CD4-positive, alpha-beta T cell treated with Interleukin-15 for 4 hours (primary cell): ENCODE measurements at places on chromosomes 1 and 21.

DNA sequence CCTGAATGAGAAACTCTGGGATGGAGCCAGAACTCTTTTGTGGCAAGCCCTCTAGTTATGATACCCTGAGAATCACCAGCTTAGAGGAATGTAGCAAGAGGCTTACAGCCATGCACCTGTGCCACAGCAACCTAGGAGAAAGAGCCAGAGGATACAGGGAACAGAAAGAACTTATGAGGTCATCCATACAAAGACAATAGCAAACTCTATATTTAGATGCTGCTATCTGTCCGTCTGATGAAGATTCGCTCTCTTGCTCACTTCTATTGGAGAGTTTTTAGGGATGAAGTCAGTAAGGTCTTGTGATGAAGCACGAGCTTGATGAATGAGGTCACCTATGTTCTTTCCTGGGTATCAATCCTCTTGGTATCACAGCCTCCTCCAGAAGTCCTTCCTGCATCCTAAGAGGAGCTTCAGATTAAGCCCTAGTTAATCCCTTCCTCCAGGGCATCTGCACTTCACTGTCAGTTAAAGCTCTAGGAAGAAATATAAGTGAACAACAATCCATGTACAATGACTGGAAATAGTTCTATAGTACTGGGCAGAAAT lies 185.6 kb downstream of the DAB1 start:
- DNase-seq, result no peak

GRCh38 chr1:62321446-62321845 lies 2.2 kb upstream of the KANK4 start:
- DNase-seq, result no peak

GRCh38 chr1:243748706-243749283 lies 101.2 kb downstream of the AKT3 start:
- peak; percentile 73 for DNase-seq

- no peak for DNase-seq
These were observed 268.1 kb downstream of the DNM3 start for GRCh38 chr1:172109359-172109758.

DNA sequence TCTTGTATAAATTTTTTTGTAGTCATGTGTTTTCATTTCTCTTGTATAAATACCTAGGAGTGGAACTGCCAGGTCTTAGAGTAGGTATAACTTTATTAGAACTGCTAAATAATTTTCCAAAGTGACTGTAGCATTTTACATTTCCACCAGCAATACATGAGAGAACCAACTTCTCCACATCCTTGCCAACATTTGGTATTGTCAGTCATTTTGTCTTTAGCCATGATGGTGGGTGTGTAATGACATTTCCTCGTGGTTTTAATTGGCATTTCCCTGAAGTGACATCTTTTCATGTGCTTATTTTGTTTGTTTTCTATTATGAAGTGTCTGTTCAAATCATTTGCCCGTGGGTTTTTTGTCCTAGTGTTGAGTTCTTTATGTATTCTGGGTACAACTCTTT lies 29.7 kb downstream of the ZBTB8A start:
- no peak for DNase-seq

DNA sequence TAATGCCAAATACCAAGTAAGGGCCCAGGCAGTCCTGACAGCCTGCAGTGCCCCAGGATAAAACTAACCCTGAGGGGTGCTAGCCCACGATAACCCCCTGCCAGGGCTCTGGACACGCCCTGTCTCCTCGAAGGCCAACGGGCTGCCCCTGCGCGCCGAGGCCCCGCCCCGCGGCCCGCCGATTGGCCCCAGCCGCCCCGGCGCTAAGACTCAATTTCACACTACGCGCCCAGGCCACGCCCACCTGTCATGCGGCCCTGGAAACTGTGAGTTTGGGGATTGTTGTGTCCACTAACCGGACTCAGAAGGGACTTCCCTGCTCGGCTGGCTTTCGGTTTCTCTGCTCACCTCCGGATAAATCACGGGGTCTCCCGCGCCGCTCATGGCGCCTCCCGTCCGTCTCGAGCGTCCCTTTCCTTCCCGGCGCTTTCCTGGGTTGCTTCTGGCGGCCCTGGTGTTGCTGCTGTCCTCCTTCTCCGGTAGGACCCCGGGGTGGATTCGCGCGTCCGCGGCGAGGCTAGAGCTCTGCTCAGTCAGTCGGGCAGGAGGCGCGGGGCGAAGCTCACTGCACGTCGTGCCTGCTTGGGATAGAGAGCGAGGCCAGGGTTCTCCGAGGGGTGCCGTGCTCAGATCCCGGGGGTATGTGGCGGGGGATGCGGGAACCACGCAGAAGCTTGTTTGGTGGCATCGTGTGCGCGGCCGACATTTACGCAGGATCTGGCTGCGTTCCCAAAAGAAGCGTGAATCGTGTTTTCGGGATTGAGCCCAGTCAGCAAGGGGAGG lies at the start of gene CR1L:
Gene CR1L (plus strand): TSS at position 282 of the 783 bp plus-strand sequence. CDS start 101 bp downstream, at position 383.
- DNase-seq, result peak; percentile 45

DNA sequence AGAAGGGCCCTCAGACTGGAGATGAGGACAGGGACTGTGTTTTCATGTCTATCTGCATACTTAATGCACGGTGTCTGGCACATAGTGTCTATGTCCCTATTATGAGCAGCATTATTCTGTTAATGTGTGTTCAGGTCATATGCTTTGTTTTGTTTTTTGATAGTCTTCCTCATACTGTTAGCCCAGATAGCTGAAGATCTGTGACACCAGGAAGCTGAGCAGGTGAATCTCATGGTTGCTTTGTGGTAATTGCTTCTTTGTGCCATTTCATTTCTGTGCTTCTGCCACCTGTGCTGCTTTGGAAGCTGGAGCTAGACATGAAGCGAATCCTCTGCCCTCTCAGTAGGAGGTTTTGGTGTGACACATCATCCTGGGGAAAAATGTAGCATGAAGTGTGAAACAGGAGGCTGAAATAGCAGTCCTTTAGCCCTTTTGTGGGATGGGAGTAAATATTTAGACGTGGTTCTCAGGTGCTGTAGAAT lies 15.8 kb downstream of the SMAP2 start:
- DNase-seq, result no peak

- DNase-seq, result no peak
These were observed 17.5 kb downstream of the LRRC41 start for GRCh38 chr1:46285730-46286477.

- DNase-seq, result no peak
These were observed 529.9 kb upstream of the BEND5 start for GRCh38 chr1:49306507-49307070.

DNA sequence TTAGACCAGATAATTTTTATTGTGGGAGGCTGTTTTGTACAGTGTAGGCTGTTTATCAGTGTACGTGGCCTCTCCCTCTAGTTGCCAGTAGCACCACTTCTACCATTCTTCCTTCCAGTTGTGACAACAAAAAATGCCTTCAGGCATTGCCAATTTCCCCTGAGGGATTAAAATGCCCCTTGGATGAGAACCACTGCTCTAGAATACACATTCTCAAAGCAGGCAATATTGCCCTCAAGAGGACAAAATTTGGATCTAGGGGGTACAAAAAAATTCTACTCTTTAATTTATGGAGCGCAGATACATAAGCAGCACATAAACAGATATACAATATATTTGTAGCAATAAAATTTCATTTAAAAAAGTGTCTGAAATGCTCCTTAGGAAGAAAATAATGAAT lies 674.6 kb downstream of the PTPRC start:
- no peak for DNase-seq

DNA sequence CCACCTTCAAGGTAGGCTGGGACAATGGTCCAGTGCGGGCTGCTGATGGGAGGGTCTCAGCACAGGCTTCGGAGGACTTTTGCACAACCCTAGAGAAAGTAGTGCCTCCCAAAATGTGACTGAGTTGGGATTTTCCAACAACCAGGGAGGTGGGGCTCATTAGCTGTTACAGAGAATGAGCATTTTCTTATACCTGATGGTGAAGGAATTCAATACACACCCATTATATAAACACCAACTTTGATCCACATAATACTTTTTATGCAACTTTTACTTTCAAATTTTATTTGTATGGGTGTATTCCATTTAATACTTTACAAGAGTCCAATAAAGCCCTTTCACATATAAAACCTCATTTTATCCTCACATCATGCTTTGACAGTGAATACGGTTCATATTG lies 31.3 kb upstream of the RNF186 start:
- no peak for DNase-seq

- no peak for DNase-seq
These were observed 28.3 kb upstream of the GORAB start for GRCh38 chr1:170503665-170504064.

DNA sequence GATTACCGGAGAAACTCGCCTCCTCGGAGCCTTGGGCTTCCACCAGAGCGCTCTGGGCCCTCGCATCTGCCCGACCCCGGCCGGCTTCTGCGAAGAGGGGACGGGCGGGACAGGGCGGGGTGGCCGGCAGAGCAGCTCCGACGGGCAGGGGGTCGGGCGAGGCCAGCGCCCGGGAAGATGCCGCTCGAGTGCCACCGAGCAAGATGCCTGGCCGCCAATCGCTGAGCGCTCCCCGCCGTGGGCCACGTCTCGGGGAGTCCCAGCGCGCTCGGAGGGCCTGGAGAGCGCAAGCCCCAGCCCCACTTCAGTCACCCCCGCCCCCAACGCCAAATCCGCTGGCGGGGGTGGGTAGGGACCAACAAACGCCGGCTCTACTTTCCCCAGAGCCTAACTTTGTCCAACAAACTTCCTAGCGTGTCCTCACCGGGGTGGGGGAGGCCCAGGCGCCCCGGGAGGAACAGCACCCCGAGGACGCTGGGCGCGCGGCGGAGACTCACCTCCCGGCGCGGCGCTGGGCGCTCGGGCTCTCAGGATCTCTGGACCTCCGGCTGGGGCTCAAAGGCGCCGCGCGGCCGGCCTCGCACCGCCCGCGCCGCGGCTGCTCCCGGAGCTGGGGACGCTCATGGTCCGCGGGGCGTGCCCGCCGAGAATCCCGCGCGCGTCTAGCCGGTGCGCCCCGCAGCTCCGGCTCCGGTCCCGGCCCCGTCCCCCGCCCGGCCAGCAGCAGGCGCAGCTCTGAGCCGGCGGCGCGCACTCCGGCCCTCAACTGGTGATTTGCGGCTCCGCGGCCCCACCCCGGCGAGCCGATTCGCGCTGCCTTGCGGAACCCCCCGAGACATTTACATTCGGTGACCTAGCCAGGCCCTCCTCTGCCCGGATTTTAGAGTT lies at the start of gene BCAR3:
Gene BCAR3 (minus strand): TSS at position 737 of the 888 bp plus-strand sequence. CDS start 6,907 bp downstream, outside the sequence.
- no peak for DNase-seq

- DNase-seq, result no peak
These were observed 12.9 kb downstream of the PTAFR start for GRCh38 chr1:28163496-28164161.

DNA sequence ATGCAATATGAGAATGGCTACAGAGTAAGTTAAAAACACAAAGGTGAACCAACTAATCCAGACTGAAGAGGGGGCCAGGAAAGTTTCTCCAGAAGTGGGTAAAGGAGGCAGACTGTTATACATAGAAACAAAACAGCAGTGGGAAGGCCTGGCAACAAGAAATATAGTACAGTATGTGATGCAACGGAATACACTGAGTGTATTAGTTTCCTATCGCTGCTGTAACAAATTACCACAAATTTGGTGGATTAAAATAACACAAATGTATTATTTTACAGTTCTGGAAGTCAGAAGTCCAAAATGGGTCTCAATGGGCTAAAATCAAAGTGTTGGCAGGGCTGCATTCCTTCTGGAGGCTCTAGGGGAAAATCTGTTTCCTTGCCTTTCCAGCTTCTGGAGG lies 95.2 kb downstream of the ZSWIM5 start:
- DNase-seq, result no peak

GRCh38 chr1:197913495-197914276 lies 3.5 kb upstream of the LHX9 start:
- no peak for DNase-seq

DNA sequence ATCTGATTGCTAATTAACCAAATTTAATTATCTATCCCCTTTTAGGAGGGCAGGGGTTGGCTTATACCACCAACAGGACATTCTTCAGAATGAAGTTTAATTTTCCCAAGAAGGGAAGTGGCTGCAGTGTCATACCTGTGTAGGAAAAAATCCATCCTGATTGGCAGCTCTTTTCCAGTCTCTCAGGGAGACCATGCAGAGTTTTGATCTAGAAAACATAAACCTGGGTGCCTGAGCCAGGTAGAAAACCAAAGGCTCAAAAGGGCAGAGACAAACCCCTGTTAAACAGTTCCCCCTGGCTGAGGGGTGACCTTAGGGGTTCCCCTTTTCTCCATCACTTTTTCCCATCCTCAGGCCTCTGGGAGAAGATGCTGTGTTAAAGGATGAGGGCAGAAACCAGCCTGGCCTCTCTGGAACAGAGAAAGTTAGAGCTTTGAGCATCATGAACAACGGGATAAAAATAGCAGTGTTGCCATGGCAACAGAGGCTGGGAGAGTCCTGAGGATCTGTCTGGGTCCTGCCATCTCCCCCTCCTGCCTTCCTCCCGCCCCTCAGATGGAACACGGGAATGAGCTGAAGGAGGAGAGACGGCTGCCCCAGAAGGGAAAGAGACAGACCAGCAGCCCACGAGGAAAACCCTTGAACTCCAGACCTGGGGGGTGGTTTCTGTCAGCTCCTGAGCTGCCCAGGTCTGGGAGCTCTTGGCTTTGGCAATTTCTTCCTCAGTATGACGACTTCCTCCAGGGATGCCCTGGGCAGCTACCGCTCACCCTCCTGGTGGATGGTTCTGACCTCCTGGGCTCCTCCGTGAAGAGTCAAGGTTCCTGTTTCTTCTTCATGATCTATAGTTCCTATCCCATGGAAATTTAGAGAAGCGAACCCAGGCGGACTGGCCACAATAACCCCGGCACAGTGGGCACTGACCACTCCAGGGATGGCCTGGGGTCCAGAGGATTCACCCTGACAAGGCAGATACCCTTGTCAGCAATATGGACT lies 14.0 kb upstream of the LEMD1 start:
- no peak for DNase-seq

DNA sequence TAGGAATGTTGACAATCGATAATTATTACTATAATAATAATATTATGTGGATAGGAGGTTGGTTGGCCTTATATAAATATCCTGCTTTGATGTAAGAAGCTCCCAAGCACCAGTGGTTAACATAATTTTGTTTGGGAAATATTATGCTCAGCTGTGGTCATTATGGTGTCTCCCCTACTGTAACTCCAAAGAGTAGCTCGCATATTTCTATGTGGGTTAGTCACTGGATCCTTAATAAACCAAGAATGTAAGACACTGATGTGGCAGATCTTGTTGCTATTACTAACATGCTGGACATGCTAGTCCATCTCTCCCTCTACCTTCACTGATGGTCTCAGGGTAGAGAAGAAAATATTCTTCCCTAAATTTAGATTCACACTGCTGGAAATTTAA lies 79.2 kb upstream of the RALGPS2 start:
- DNase-seq, result no peak

GRCh38 chr1:236257216-236257615 lies 24.5 kb downstream of the ERO1B start:
- no peak for DNase-seq

- DNase-seq, result no peak
These were observed 15.0 kb upstream of the PTPN14 start for GRCh38 chr1:214566158-214567104.

GRCh38 chr1:92698932-92699331 lies 86.0 kb downstream of the EVI5 start:
- no peak for DNase-seq

DNA sequence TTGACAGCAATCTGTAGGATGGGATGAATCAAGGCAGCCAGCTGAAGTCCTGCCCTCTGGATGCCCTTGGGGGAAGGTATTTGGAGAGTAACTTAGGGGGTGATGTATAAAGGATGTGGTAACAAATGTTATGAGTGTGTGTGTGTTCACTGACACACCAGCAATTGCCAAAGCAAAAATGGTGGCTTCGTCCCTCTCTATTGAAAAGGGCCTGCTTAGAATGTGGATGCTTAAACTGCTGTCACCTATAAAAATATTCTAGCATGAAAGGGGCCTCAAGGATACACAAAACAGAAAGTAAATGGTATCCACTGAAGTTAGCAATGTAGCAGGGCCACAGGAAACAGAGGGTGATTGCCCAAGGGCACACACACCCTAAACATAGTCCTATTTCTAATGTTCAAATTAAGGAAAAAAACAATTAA lies 15.1 kb upstream of the AIM2 start:
- no peak for DNase-seq
